Stimulated activated CD8-positive, alpha-beta memory T cell treated with anti-CD3 and anti-CD28 coated beads, Interleukin-7, amount 100 ng/mL, for 1 hour (primary cell): ENCODE measurements at places on chromosomes 12 and 14.

GRCh38 chr12:93587611-93588010 is 15.1 kb downstream of the SOCS2 start:
- no peak for DNase-seq

DNA sequence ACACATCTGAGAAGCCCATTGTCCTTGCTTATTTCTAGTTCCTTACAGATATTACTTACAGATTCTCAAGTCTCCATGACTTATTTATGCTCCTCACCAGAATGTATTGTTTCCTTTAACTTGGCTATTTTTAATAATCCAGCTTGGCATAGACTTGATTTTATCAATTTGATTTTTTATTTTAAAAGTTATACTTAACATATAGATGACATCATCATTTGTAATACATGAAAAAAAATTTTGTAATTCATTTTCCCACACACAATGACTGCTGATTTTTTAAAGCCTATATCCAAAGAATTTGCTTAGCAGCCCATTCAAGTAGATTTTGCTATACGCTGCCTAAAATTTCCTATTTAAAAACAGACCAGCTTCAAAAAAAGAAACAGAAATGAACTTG is 39.8 kb downstream of the PTPRR start:
- DNase-seq = no peak

DNA sequence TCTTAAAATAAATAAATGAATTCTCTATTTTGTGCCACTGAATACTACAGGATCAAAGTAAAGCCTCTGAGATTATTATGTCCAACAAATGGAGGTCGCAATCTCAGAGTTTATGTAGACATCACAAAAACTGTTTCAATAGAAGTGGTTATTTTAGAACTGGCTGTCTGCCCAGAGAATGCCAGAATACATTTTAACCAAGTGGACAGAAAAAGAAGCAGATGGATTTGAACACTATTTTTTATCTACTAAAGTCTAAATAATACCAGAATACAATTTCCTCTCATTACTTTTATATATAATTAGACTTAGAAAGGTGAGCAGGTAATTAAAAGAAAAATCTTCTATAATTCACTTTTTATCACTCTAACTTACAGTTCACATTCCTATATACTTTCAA is 118.3 kb downstream of the MED13L start:
- no peak for DNase-seq

DNA sequence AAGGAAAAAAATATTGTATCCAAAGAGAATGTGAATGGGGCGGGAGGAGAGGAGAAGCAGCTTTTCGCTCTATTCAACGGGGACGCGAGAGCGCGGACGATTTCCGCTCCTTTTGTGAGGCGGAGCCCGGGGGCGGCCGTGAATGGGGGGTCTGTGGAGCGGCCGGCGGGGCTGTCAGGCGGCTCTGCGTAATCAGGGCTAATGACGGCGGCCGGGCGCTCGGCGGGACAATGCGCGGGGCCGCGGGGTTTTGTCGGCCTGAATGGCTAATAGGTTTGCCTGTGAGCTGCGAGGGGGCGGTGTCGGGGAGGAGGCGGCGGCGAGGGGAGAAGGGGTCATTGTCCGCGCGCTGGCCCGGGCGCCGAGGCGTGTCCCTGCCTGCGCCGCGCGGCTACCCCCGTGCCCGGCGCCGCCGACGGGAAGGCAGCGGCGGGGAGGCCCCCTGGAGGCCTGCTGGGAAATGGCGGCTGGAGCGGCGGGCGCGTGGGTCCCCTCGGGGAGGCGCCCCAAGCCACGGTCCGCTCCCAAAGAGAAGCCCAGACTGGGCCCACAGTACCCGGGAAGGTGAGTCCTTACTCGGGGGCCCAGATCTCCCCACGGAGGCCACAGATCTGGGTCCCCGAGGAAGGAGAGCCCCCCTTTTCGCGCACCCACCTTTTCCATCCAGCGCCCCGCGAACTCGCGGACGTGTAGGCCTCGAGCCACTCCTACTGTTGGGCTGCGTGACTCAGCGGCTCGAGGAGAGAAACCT is 6.0 kb downstream of the SIX6 start:
- DNase-seq = no peak

GRCh38 chr12:26157001-26157400 is 32.2 kb upstream of the BHLHE41 start:
- no peak for DNase-seq

DNA sequence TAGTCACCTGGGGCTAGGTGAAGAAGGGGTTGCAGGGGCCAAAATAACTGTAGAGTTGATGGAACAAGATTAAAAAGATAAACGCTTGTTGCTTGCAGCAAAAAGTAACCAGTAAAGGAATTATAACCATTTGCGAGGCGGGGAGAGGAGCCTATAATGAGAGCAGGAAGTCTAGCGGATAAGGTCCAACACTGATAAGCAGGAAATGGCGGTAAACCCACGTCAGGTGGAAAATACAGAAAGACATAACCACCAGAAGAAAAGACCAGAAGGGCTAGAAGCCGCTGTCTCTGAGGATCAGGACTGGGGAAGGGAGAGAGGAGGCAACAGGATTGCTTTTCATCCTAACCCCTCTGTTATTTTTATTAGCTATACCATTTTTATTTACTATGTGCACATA is 303.3 kb downstream of the DPF3 start:
- DNase-seq = no peak

DNA sequence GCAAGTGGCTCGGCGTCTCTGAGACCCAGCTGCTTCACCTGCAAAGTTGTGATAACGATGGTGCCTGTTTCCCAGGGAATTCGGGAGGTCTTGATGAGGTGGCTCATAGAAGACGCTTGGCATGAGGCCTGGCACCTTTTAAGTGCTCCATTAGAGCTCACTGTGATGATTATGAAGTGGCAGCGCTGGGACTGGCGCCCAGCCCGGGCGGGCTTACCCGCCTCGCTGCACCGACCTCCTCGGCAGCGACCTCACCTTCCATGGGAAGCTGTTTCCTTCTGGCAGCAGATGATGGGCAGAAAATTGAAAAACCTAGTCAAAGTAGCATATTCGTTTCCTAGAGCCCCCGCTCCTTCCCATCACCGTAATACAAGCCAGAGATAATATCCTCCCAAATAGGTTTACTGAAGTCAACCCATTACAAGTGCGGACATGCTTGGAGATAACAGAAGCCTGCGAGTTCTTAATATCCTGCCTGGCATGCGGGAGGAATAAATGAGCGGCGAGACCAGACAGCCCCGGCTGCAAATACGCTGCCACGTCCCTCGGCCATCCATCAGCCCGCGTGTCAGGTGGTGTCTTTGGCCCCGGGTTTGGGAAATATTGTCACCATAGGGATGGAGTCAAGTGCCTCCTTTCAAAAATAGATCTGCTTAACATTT is 35.2 kb upstream of the DLK1 start:
- DNase-seq = no peak

GRCh38 chr14:49033131-49033530 is 553.0 kb downstream of the RPS29 start:
- DNase-seq = no peak
